ENCODE measurements at places on chromosomes 4 and X.
A peak's percentile ranks its signal among the peaks of the same experiment; 100 is the strongest.

DNA sequence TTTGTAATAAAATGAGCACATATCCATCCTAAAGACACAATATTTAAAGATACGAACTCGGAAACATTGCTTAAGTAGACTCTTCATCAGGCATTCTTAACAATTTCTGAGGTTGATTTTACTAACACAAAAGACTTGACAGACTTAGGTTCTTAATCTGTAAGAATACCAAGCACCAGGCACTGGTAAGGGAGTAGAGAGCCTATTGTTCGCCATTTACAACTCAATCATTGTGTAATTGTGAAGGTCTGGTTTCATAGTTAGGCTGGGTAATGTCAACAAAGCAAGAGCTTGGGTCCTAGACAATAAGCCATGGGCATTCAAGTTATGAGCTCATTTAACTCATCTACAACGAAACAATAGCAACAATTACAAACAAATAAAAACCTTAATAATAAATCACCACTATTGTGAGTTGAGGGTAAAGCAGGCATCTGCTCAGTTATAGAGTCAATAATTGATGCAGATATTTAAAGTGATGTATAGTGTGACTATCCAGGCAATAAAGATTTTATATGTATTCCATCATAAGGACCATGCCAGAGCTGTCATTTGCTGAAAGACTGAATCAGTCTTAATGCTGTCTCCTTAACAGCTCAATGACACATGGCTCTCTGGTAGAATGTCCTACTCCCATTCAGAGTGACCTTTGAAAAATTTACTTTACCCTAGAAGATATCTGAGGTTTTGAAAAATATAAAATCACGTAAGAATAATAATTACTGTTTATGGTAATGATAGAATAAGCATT, 664.0 kb upstream of the PCDH7 start:
- DNase-seq = no peak

GRCh38 chr4:137981277-137981676, 260.9 kb downstream of the SLC7A11 start:
- no peak for DNase-seq

DNA sequence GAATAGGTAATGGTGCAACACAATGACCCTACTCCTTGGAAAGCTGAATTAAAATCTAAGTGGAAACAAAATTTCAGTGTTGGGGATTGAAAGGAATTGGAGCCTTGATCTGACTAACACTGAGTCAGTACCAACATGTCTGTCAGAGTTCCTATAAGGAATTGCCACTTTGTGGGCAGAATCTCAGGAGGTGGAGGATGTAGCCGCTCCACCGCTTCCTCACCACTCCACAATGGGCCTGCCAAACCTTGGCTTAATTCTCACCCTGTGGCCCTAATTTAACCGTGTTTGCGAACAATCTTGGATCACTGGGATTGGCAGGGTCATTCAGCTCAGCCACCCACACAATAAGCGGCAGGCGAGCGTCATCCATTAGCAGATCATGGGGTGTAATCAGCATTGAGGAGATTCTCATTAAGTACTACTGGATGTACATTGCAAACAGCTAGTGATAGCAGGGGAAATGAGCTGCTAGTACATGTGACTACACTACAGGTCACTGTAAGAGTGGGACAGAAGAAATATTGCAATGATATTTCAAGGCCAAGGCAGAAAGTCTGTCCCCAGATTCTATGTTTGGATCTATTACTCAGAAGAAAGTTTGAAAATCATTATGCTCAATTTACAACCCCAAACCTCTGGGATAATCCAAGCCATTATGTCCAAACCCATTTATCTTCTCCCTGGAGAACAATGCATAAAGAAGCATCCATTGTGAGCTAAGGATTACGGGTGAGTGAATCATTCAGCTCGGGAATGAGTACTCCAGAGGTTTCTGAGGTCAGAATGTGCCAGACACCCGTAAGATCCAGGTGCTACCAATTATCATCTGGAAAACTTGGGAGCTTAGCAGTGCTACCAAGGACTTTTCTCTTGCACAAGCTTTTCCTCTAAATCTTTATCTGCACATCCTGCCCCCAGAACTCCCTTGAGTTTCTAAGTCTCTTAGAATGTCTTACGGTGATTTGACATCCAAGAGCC, 5.8 kb downstream of the SRPX start:
- no peak for DNase-seq

DNA sequence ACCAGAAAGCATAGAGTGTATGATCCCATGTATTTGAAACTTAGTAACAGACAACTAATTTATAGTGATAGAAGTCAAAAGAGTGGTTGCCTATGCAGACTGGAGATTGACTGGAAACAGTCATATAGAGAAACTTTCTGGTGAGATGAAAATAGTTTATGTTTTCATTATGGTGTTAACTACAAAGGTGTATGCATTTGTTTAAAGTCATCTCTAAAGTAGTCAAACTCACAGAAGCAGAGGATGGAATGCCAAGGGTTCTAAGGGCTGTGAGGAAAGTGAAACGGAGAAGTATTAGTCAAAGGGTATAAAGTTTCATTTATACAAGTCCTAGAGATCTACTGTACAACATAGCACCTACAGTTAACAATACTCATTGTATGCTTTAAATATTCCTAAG, 45.8 kb downstream of the ENOX2 start:
- DNase-seq = no peak

- DNase-seq = peak; percentile 3
These were observed 40.7 kb upstream of the ASMTL start for GRCh38 chrX:1493412-1493811.

- no peak for DNase-seq
These were observed at the start of gene SMIM10L2A for GRCh38 chrX:135421932-135422809. TSS of gene SMIM10L2A (plus strand) at chrX:135421944. CDS start at chrX:135422132, 188 bp downstream.

GRCh38 chrX:16210061-16210460, 42.8 kb downstream of the MAGEB17 start:
- DNase-seq = no peak

GRCh38 chr4:123191728-123192127, 204.9 kb upstream of the SPRY1 start:
- no peak for DNase-seq

- DNase-seq = no peak
These were observed 75.8 kb upstream of the PCDH18 start for GRCh38 chr4:137608085-137608484.

GRCh38 chr4:17060230-17060629, 161.8 kb upstream of the LDB2 start:
- no peak for DNase-seq

GRCh38 chrX:125605145-125605544, 285.5 kb downstream of the TEX13C start:
- DNase-seq = no peak

DNA sequence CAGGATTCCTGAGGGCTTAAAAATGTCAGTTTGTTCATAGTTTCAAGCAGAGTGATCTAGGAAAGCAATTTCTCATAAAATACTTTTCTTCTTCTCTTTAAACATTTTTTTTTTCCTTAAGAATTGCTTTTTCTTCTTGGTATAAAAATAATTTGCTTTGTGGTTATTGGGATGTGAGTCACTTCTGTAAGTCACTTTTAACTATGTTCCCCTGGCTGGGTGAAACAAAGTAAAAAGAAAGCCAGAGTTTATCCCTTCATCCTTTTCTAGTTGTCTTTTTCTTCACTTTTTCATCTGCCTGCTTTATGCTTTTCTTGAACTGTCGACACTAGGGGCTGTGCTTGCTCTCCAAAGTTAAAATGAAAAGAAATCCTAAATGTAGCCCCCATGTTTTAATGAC, 33.5 kb downstream of the ARSJ start:
- no peak for DNase-seq

GRCh38 chr4:11218692-11219091, 210.0 kb downstream of the HS3ST1 start:
- no peak for DNase-seq

- DNase-seq = no peak
These were observed 975.7 kb upstream of the PABPC4L start for GRCh38 chr4:135177321-135177720.

GRCh38 chr4:125244848-125245450, 69.8 kb upstream of the FAT4 start:
- no peak for DNase-seq

GRCh38 chr4:181959121-181959520, 284.1 kb upstream of the TENM3 start:
- no peak for DNase-seq

GRCh38 chr4:7822877-7823276, 116.8 kb downstream of the AFAP1 start:
- DNase-seq = no peak

DNA sequence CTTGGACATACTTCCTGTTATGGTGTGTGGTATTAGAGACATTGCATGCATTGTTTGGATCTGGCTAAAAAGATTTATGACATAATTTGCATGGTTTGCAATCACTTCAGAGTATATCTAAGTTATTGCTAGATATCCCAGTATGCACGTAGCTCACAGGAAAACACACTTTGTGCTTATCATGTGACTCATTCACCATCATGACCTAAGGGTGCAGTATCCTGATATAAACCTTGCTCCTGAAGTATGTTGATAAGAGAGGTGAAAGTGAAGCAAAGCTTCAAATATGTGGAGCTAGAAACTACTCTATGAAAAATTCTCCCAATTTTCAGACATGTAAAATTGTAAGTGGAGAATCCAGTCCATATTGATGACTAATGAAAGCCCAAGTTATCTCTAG, 46.9 kb upstream of the GRXCR1 start:
- DNase-seq = no peak

- DNase-seq = peak; percentile 36
These were observed 43.2 kb downstream of the TMEM144 start for GRCh38 chr4:158253350-158253980.

GRCh38 chr4:6153874-6154273, 46.5 kb downstream of the JAKMIP1 start:
- no peak for DNase-seq

- no peak for DNase-seq
These were observed 131.8 kb downstream of the AFF1 start for GRCh38 chr4:87066403-87067123.

DNA sequence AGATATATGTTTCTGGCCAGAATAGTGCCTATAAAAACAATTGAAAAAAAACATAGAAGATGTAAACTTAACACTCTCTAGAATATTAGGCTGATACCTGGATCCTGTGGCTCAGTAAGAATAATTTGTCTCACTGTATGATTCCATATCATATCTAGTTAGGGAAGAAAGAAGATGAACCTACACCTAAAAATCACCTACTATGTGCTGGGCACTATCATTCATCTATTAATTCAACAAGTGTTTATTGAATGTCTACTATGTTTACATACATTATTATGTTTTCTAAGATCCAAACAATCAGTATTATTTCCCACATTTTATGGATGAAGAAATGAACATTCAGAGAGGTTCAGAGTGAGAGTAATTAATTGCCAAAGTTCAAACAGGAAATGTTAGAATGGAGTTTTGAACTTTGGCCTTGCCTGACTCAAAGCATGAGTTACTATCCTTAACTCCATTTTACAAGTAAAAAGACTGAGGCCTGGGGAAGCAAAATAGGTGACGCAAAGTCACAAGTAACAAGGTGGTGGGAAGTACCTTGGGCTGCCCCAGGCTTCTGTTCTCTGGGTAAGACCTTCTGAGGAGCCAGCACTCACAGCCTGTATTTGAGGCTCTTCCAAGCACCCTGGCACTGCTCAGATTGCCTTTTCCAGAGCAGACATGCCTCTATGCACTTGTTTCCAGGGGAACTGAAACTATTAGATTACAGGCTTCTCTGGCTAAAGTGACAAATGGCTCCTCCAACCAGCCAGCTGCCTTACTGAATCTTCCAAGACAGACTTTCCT, 111.1 kb upstream of the ACSL4 start:
- DNase-seq = no peak

GRCh38 chr4:156829201-156829873, 142.3 kb downstream of the PDGFC start:
- no peak for DNase-seq

DNA sequence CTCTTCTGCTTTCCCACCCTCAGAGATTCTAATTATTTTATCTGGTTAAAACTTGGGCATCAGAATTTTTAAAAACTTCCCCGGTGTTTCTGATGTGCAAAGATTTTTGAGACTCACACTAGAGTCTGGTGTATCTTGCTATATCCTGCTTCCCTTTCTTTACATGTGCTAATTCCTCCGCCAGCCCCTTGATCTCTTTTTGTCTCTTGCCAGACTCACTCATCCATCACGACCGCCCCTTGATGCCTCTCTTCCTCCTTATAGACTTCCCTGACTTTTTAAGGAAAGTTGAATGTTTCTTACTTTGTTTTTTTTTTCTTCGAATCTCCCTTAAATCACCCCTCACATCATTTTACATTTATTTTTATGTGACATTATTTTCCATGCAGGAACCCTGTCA, 274.9 kb upstream of the PITX2 start:
- DNase-seq = no peak

DNA sequence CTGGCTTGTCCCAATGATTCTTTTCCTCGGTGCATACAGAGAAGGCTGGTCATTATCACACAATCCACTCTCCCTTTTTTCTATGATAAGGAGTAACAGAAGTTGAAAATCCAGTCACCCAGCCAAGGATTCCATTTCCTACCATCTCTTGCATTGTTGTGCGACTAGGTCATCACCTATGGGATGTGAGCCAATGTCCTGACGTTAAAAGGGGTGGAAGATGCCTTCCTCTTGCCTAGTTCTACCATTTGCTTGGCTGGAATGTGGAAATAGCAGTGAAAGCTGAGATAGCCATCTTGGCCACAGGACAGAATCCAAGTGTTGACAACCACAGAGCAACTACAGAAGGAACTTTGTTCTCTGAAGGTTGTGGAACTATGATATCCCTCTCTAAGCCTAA, 132.2 kb upstream of the KIT start:
- DNase-seq = no peak

- DNase-seq = no peak
These were observed 605.8 kb upstream of the TENM3 start for GRCh38 chr4:181637186-181638105.

GRCh38 chr4:15575966-15576365, 79.2 kb downstream of the FBXL5 start:
- no peak for DNase-seq

- DNase-seq = no peak
These were observed 38.3 kb downstream of the SLC10A6 start for GRCh38 chr4:86810847-86811246.

GRCh38 chr4:186624951-186625350, 69.6 kb upstream of the MTNR1A start:
- DNase-seq = no peak

GRCh38 chr4:18366892-18367291, 345.3 kb upstream of the LCORL start:
- peak; percentile 5 for DNase-seq

DNA sequence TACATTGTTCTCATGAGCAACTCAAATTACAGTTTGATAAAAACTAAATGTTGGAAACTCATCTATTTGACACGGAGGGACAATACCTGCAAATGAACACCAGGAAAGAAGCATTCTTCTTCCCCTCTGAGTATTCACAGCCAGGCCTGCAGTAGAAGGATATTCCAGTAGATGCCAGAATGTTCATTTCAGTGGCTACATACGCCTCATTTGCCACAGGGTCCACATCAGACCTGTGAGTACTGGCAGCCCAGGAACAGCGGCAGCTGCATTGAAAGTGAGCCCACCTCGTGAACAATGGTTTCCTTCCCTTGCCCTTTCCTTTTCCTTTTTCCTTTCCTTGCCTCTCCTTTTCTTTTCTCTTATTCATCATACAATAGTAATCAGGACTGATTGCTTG, 81.1 kb upstream of the NEIL3 start:
- DNase-seq = peak; percentile 74

GRCh38 chrX:153778684-153779101, 2.1 kb upstream of the SRPK3 start:
- DNase-seq = no peak

GRCh38 chr4:107006218-107006617, 29.9 kb downstream of the DKK2 start:
- no peak for DNase-seq

GRCh38 chr4:116358633-116359222, 726.6 kb downstream of the TRAM1L1 start:
- DNase-seq = peak; percentile 44

- DNase-seq = no peak
These were observed 566.0 kb upstream of the TENM3 start for GRCh38 chr4:181677201-181677600.

All from DND-41 (cell line).